ENCODE measurements at places on chromosomes 2 and 18.

DNA sequence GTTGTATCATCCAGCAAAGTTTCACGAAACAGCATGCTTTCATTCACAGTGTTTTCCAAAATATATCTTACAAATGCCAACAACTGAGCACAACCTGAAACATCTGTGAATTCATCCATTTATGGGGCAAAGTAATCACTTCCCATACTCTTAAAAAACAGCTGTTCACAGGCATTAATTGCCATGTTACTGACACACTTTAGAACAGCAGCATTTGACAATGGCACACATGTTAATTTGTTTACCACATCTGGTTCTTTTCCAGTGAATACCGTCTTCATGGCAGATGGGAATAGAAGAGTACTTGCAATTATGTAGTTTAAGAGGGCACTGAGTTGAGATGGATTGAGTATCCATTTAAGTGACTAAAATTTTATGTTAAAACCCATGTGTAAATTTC is 347.4 kb upstream of the LRP1B start:
- no peak for DNase-seq

DNA sequence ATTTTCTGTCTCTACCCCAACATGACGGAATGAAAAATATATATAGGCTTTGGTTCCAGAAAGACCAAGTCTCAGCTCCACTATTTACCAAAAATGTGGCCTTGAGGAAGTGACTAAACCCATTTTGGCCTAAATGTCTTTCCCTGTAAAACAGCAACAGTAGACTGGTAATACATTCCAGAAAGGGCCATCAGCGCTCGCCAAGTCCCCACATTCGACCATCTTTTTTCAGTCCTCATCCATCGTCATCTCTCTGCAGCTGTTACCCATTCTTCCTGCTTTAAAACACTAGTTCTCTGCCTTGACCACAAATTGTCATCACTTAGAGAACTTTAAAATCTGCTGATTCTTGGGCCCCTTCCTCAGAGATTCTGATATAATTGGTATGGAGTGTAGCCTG is 183.8 kb upstream of the CTAGE1 start:
- DNase-seq = no peak

GRCh38 chr2:55839182-55839819 is 84.3 kb downstream of the EFEMP1 start:
- no peak for DNase-seq

DNA sequence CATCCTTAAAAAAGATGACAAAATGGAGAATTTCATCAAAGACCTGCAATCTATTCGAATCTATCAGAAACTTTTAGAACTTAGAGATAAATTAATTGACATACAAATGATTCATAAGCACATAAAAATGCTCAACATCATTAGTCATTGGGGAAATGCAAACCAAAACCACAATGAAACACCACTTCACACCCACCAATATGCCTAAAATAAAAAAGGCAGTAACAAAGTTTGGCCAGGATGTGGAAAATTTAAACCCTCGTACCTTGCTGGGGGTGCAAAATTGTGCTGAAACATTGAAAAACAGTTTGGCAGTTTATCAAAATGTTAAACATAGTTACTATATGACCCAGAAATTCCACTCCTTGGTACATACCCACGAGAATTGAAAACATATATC is 11.5 kb upstream of the EIF2AK3 start:
- peak; percentile 20 for DNase-seq

- no peak for DNase-seq
Measured at GRCh38 chr18:54210463-54210862, 14.0 kb downstream of the MBD2 start.

DNA sequence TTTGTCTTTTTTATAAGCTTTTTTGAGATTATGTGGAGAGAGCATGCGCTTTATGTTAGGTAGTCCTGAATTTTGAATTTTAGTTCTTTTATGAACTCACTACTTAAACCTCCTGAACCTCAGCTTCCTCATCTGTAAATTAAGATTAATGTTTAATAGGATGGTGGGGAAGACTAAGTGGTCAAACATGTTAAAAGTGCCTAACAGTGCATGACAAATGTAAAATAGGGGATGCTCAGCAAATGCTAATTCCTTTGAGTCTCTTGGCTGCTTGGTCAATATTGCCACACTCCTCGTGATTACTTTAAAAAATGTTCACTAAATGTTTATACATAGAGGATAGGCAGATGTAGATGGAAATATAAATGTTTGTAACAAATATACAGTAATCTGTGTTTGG is 6.8 kb downstream of the BIRC6 start:
- no peak for DNase-seq

GRCh38 chr2:127381762-127382161 is 6.0 kb downstream of the MAP3K2 start:
- DNase-seq = no peak

- DNase-seq = no peak
Measured at GRCh38 chr2:36672199-36672598, 24.3 kb upstream of the VIT start.

DNA sequence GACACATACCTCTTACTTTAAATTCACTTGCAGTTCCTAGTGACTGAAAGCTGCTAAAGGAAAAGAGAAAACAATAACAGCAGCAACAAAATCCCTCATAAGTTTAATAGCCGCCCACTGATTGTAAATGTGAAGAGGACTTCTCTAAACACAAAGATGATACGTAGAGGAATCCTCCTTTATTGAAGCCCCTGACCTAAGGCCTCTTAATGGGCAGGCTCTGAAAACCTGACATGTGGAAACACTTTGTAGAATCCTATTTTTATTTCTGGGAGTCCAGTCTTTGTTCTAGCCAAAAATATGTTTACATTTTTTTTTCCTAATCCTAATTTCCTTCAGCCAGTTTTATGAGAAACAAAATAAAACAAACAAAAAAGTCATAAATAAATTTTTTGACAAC is 1277.7 kb upstream of the CELF4 start:
- DNase-seq = no peak

GRCh38 chr2:216183462-216183861 is 74.3 kb downstream of the XRCC5 start:
- DNase-seq = no peak

- DNase-seq = no peak
Measured at GRCh38 chr2:179860255-179861026, 971 bp downstream of the ZNF385B start.

All from CD4-positive, alpha-beta T cell treated with Interleukin-6 at 100 ng/mL for 8 hours (primary cell).